ENCODE measurements at places on chromosomes 2 and 18.

- no peak for DNase-seq
Measured at GRCh38 chr2:82650038-82650437, 1809.0 kb downstream of the SUCLG1 start.

- DNase-seq: no peak
Measured at GRCh38 chr2:173066887-173067676, 8.6 kb upstream of the MAP3K20 start.

DNA sequence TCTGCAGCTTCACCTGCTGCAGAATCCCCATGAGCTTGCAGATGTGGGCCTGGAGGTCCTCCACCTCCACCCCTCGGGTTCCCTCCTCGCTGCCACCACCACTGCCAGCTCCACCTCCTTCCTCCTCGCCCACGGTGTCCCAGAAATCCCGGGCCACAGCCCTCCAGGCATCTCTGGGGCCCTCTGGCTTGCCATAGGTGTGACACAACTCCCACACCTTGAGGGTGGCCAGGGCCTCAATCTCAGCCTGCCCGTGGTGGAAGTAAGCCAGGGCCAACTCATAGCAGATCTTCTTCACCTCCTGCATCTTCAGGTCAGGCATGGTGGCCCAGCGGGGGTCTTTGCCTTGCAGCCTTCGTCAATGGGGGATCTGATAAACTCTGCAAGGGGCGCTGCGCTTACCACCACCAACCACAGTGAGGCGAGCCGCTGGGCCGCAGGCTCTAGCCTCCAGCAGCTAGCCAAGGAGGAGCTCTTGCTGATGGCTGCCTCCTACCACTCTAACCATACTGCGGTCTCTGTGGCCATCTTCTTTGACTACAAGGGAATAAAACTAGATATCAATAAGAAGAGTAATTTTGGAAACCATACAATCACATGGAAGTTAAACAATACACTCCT is 36.1 kb upstream of the ANKRD62 start:
- DNase-seq: no peak

- DNase-seq: no peak
Measured at GRCh38 chr18:70287731-70288130, 1.1 kb upstream of the SOCS6 start.

DNA sequence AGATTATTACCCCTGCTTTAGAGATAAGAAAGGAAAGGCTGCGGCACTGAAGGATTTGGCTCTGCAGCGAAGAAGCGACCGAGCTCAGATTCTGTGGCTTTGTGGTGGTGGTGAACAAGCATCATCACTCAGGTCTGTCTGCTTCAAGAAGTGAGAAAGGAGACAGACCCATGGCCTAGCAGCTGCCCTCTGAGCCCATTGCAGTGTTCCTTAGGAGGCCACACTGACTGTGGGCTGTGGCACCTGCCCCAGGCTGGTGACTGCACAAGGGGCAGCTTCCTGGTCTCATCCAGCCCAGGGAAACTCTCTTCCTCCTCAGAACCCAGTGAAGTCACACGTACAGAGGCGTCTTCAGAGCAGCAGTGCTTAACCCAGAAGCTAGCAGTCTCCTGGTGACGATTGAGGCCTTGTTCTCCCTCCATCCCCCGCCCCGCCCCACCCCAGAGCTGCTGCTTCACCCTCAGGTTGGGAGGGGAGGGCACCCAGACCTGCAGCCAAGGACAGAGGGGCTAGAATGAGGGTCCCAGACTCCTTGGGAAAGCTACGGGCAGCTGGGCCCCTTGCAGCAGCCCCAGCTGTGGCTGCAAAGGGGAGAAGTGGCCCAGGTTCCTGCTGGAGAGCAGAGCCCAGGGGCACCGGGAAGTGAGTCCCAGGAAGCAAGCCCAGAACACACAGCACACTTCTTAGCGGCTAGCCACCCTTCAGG is 22.2 kb downstream of the BIN1 start:
- no peak for DNase-seq

DNA sequence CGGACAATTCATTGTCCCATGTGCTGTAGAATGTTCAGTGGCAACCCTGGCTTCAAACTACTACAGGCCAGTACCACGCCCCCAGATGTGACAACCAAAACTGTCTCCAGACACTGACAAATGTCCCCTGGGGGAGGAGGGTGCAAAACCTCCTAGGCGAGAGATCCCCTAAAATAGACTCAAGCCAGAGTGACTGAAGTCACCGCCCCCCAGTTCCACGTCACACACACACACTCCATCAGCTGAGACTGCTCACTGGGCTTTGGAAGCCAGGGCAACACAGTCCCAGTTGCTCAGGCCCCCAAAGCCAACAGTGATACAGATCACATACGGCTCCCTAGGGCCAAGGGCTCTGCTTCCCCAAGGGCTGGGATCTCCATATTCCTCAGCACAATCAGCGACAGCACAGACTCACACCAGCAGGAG is 19.1 kb downstream of the HDAC4 start:
- peak; percentile 52 for DNase-seq

- no peak for DNase-seq
Measured at GRCh38 chr2:112528541-112528940, 13.7 kb upstream of the POLR1B start.

- no peak for DNase-seq
Measured at GRCh38 chr2:48397846-48398245, 132.1 kb upstream of the STON1 start.

- no peak for DNase-seq
Measured at GRCh38 chr2:24253303-24253919, 78.6 kb downstream of the FAM228A start.

DNA sequence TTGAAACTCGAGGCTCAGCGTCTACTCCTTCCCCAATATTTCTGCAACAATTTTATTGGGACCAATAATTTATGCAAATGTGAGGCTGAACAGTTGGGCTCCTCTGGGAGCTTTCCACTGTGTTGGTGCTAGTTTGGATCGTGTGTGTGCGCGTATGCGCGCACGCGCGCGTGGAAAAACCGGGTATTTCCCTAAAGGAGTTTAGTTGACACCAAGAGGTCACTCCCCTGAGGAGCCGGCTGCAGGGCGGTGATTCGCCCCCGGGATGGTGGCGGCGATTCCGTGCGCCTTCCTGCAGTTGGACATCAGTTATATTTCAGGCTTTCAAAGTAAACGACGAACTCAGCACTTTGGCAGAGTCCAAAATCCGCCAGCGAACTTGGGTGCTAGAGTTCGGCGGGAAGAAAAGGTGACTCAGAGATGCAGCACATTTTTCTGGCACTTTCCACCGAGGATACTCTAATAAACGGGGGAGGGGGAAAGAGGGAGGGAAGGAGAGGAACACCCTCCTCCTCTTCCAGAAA is 186.5 kb upstream of the FANCL start:
- no peak for DNase-seq

GRCh38 chr2:175008801-175009495 is 3.8 kb upstream of the CHN1 start:
- DNase-seq: no peak

GRCh38 chr2:11562476-11562875 is 28.6 kb downstream of the GREB1 start:
- peak; percentile 39 for DNase-seq

- no peak for DNase-seq
Measured at GRCh38 chr2:47190188-47190881, 35.2 kb upstream of the STPG4 start.

- no peak for DNase-seq
Measured at GRCh38 chr2:130387071-130387400, 31.2 kb downstream of the PTPN18 start.

DNA sequence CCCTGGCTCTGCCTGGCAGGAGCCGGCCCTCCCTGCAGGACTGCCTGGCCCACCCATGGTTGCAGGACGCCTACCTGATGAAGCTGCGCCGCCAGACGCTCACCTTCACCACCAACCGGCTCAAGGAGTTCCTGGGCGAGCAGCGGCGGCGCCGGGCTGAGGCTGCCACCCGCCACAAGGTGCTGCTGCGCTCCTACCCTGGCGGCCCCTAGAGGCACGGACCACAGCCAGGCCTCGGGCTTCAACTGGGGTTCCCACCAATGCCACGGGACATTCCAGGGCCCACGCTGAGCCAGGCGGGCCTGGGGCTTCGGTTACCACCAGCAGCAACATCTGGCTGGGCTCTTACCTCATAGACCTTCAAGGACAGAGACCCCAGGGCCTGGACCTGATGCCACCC is 6.1 kb upstream of the GMPPA start:
- no peak for DNase-seq

GRCh38 chr2:24496959-24497358 is 5.9 kb downstream of the NCOA1 start:
- DNase-seq: no peak

- DNase-seq: no peak
Measured at GRCh38 chr2:174078275-174078674, 113.1 kb upstream of the SP3 start.

DNA sequence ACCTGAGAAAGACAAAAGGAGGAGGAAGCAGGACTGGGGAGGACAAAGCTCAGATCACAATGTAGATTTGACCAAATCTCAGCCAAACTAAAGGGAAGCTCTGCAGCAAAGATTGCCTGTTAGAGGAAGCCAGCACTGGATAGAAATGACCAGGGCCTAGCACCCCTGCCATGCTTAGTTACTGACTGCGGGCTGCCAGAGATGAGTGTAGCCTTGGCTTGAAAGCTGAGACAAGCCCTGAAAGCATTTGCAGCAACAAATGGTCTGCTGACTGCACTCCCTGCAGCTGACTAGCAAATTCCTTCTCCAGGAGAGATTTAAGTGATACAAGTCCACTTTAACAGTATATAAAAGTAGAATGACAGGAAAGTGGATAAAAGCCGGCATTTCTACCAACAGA is 140.9 kb upstream of the CRIM1 start:
- DNase-seq: no peak

GRCh38 chr2:44186810-44187209 is 18.1 kb downstream of the PPM1B start:
- DNase-seq: no peak

DNA sequence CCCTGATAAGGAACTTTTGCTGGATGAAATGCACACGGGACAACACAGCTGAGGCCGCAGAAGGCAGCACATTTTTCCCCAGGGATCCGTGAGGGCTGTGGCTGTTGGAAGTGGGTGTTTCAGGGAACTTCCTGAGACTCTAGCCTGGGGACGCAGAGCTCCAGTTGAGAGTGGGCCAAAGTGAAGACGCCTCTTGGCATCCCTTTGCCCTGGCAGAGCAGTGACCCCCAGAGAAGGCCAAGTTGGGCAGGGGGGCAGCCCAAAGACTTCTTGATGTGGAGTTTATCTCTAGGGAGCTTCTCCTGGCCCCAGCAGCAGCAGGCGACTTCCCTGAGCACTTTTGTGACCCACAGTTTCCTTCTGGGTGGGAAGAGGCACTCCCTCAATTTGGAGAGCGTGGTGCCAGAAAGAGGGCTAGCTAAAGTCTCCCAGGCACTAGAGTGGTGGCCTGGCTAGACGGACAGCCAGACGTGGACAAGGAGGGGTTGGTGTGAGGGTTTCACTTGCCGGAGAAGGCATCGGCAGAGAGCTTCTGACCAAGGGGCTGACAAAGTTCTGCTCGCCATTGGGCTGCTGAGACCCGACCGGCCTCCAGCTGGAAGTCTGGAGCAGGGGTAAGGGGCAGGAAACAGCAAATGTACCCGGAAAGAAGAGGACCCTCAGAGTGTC is 108.8 kb downstream of the ACKR3 start:
- no peak for DNase-seq

DNA sequence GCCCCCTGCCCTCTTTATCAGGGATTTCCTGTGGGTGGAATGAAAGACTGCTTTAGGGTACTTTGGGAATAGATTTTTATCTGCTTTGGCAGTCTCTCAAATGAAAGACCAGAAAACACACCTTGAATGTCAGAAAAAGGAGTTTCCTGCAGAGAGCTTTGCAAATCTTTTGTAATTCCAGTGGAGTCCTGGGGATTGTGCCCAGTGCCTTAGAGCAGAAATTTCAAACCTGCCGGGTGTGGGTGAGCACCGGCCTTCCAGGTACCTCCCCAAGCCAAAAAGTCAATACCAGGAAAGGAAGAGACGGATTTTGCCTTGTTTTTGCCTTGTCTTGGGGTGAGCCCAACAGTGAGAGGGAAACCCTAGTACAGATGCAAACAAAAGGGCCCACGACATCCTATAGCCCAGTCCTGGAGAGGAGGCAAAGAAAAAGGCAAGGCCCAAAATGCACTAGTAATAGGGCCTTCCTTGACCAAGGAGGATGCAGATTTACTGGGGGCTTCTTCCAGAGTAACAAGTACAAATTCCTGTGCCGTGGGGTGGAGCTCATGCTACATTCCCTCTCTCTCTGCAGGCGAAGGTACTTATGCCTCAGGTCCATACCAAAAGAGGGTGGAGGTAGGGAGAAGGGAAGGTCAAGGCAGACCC is 36.4 kb downstream of the FOXI3 start:
- DNase-seq: no peak

- DNase-seq: no peak
Measured at GRCh38 chr2:167430447-167430846, 542.2 kb downstream of the XIRP2 start.

DNA sequence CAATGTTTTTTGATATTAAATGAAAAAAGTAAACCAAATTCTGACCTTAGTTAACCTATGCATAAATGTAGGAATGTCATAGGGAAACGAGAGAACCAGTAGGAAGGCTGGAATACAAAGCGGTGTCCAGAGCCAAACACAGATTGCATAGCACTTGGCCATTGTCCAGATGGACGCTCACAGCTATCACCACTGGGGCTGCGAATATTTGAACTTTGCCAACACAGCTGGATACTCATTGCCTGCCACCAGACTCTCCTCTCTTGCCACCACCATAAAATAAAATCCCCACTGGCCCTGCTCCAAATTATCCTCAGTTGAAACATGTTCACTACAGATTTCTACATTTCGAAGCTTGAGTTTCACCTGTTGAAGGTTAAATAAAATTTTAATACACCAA is 159.3 kb upstream of the GULP1 start:
- DNase-seq: no peak

DNA sequence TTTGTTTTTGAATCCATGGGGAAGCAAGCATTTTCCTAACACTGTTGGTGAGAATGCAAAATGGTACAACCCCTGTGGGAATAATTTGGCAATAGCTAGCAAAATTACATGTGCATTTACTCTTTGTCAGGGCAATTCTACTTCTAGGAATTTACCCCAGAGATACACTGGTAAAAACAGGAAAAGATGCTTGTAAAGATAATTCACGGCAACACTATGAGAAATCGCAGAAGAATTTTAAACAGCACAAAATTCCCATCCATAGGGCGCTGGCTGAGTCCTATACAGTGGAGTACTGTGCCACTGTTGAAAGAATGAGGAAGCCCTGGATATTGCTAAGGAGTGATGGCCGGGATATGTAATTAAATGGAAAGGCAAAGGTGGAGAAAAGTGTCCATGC is 75.8 kb downstream of the DGKD start:
- DNase-seq: no peak

- DNase-seq: no peak
Measured at GRCh38 chr2:94776036-94776435, 95.2 kb upstream of the TEKT4 start.

- DNase-seq: no peak
Measured at GRCh38 chr18:78419171-78419570, 560.4 kb upstream of the SALL3 start.

GRCh38 chr2:33130054-33130447 is 183.3 kb downstream of the LTBP1 start:
- no peak for DNase-seq

DNA sequence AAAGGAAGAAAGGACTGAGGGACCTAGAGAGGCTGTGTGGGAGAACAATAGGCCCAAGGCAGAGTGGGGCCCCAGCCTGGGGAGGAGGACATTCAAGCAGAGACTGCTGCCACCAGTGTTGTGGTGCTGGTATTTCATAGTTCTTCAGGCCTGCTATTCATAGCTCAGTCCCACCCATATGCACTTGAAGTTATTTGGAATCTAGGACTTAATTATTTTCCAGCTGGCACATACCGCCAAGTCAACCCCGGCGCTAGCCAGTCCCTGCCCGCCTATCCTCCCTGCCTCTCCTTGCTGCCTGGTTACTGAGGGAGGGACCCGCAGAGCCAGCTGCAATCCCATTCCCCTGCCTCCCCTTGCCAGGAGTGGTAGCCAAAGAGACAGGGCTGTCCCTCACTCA is 141.2 kb downstream of the CABLES1 start:
- no peak for DNase-seq

Measured in sciatic nerve (tissue), 2 donors.